ENCODE measurements at places on chromosomes 12 and 14.

DNA sequence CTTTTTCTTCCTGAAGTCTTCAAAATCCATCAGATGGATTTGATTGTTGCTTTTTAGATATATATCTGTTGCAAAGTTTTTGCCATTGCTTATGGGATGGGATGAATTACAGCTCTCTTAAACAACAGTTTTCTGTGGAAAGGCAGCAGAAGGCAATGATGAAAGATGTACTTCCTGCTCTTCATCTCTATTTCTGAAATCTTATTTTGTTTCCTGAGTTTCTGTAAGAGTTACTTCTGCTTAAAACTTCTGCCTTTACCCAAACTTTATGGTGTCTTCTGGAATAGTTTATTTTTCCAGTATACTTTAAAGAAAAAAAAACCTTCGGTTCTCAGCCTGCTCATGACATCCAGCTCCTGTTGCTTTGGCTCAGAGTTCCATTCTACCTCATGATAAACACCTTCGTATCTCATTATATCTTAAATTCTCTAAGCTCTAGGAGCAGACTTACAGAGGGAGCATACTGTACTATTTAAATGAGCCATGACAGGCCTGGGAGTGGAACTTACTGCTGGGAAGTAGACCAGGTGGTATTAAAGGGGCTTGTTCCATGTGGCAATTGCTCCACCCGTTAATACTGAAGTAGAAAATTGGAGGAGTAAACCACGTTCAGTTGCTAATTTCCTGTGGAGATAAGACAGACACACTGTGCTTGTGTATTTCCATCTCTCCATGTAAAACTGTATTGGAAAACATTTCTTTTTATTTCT is 288.4 kb downstream of the FBXL14 start:
- no peak for DNase-seq

DNA sequence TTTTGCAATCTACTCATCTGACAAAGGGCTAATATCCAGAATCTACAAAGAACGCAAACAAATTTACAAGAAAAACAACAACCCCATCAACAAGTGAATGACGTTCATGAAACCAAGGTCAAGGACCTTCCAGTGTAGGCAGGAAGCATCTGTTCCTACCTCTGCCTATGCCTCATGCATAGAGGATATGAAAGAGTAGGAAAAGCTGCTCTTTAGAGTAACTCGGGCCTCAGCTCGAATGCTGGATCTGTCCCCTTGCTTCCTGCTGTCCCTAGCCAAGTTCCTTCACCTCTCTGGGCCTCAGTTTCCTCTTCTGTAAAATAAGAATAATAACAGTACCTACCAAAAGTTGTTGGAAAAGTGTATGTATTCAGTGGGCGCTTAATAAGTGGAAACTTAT is 65.0 kb downstream of the FOXN4 start:
- no peak for DNase-seq

DNA sequence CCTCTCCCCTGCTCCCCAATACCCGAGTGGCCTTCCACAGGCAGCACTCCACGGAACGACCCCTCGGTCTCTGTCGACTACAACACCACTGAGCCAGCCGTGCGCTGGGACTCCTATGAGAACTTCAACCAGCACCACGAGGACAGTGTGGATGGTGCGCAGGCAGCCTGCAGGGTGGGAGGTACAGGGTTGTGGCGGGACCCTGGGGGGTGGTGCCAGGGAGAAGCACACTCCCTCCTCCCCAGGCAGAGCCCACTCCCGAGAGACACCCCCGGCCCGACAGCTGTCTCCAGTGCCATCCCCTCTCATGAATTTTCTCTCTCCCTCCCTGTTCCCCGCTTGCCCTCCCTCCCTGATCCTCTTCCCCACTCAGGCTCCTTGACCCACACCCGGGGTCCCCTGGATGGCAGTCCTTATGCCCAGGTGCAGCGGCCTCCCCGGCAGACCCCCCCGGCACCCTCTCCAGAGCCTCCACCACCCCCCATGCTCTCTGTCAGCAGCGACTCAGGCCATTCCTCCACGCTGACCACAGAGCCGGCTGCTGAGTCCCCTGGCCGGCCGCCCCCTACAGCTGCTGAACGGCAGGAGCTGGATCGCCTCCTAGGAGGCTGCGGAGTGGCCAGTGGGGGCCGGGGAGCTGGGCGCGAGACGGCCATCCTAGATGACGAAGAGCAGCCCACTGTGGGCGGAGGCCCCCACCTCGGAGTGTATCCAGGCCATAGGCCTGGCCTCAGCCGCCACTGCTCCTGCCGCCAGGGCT is 9.0 kb downstream of the TNS2 start:
- no peak for DNase-seq

GRCh38 chr12:65845751-65846537 is 21.7 kb downstream of the HMGA2 start:
- no peak for DNase-seq

- no peak for DNase-seq
These were observed 14.6 kb upstream of the DENND5B start for GRCh38 chr12:31605531-31605930.

DNA sequence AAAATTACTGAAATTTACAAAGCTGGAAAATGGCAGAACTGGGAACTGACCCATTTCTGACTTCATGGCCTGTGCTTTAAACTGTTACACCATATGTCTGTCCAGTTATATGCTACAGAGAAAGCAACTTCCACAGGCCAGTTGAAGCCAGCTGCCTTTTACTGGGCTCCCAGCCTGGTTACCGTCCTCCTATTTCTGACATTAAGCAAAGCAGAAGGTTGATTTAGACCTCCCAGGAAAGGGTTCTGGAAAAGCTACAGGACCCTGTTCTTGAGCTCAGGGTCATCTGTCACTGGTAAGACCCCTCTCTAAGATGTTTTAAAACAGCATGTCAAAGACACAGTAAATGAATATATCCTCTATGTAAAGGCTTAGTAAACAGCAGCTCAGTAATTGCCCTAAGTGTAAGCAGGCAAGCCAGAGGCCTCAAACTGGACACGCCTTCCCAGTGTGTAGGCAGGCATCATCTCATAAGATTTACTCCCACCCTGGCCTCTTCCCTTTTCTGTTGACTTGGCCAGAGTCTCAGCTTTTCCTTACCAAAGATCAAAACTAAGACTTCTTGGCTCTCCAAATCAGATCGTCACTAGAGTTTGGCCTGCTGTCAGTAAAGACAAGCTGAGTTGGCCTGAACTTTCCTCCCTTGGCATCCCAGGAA is 55.4 kb upstream of the RNU6-8 start:
- DNase-seq: no peak

- DNase-seq: no peak
These were observed 9.8 kb downstream of the BEGAIN start for GRCh38 chr14:100577321-100577985.

DNA sequence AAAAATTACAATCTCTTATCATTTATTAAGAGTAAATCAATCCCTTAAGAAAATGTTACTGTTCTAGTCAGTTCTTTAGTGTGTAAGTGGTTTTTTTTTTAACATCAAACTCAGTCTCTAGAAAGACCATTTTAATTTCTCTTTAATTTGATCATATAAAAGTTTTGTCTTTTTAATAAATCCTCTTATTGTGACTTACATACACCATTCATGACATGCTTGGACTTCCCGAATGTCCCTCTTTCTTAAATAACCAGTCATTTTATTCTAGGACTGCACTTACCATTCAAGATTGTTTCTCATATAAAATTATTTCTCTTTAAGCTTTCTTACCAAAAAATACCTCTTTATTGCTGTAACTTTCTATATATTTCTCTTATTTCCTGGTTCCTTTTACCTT is 60.8 kb upstream of the EVL start:
- no peak for DNase-seq

DNA sequence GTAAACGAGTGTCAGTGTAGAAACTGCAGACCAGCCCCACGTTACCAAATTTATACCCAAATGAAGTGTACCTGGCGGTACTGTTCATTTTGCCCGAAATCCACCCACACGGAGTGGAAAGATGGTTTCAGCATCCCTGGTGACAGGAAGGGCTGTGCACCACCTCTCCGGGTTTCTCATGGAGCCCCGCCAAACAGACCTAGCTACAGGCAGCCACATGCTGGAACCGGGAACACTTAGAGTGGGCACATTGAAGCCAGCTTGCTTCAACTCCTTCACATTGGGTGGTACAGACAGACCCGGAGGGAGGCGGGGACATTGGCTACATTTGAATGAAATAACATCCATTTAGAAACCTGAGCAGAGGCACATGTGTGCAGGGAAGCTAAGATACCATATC is 84.4 kb downstream of the PPP2R5C start:
- no peak for DNase-seq

DNA sequence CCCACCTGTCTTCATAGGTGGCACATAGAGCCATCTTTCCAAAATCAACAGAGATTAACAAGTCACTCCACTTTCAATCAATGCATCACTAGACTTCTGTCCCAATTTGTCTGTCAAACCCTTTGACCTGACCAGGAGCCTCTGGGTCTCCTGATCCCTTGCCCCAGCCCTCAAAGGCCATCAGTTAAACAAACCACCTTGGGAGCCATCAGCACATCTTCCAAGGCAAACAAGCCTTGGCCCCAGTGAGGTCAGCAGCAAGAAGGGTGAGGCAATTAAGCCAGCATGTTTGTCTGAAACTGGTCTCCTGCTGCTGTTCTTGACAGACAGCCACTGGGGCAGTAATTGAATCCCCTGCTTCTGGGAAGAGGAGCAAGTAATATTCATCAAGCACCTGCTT is 742.8 kb upstream of the TBX3 start:
- no peak for DNase-seq

GRCh38 chr12:86666316-86666715 is 410.1 kb upstream of the MGAT4C start:
- DNase-seq: no peak

DNA sequence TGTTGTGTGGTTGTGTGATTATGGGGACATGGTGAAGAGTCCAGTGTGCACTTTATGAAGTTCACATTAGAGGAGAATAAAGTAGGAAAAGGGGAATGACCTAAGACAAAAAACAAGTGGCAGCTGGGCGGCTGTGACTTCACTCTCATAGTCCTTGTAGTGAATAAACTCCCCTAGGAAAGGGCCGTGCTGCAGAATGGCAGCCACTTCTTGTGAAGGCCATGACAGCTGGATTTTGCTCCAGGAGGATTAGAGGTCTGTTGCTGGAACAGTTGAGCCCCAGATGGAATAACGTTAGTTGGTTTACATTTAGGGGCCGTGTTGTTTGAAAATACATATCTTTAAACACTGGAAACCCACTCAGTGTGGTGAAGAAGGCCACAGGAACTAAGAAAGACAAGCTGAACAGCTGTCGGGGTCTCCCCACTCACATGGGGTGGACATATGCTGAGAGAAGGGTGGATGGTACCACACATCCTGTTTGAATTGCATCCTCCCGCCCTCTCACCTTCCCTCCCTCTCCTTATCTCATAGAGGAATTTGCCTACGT is 276.9 kb downstream of the CACNA1C start:
- no peak for DNase-seq

DNA sequence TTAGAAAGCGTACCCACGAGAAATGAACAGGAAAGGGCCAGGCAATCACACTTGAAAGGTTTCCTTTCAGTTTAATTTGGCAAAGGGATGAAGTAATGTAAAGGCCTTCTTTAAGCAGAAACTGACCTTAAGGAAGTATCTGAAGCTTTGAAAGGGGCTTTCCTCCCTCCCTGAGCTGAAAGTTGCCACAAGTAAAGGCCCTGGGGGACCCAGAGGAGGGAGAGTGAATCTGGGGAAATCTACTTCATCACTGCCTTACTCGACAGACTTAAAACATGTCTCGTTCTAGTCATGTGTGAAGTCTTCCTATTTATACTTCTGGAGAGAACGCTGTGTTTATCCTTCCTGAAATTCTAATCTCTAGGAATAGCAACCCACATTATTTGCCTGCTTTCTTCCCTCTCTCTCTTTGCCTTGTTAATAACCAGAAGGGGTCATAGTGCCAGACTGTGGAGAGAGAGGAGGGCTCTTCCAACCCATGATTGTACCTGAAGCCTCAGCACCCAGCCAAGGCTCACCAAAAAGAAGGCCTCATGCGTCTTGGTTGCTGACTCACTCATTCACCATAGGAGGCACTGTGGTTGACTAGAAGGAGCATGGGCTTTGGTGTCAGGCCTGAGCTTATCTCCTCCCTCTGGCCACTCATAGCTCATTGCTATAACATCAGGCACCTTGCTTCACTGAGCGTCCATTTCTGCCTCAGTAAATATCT is 10.2 kb upstream of the GPX2 start:
- no peak for DNase-seq

DNA sequence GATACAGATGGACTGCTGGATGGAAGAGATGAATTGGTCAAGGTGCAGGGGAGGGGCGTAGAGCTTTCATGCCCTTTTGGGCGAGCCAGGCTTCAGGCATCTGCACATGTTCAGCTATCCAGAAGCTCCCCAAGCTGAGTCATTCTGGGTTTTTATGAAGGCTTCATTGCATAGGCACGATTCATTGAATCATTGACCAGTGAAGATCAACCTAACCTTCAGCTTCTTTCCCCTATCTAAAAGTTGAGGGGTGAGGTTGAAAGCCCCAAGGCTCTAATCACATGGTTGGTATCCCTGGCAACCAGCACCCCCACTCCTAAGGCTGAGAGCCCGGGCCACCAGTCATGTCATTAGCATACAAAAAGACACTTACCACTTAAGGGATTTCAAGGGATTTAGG is 36.3 kb downstream of the RPS29 start:
- no peak for DNase-seq

DNA sequence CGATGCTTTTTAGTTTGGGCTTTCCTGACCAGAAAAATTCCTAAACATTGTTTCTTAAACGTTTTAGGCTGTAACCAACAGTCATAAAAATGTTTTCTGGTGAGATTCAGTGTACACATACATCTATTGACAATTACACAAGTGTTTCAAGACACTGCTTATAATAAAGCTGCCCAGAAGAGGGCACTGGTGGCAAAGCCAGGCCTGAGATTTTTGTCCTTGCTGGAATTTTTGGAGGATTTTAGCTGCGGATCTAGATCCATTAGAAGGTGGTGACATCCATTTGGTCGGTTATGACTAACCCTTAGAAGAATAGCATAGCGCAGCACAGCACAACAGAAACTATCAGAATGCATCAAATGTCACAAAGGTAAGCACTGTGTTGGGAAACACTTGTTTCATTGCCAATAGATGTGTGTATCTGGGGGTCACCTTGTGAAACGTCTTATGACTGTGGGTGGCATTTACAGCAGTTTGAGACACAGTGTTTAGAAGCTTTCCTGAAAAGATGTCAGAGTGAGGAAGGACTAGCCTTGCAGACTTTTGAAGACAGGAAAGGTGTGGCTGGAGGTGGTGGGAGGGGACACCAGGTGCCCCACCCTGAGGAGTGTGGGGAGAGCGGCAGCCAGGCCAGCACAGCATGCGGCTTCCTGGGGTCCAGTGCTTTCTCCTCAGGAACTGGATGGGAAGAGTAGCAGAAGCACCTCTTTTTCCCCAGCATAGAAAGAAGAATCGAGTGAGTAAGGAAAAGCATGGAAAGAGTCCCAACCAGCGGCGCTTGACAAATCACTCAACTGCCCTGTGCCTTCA is 54.7 kb upstream of the FKBP4 start:
- DNase-seq: no peak

GRCh38 chr14:23548351-23549318 is 2.9 kb downstream of the ZFHX2 start:
- no peak for DNase-seq
